NCI-H748 treated with DMSO at 0.1 percent for 48 hours (cell line): ENCODE measurements at places on chromosomes 1 and 21.

DNA sequence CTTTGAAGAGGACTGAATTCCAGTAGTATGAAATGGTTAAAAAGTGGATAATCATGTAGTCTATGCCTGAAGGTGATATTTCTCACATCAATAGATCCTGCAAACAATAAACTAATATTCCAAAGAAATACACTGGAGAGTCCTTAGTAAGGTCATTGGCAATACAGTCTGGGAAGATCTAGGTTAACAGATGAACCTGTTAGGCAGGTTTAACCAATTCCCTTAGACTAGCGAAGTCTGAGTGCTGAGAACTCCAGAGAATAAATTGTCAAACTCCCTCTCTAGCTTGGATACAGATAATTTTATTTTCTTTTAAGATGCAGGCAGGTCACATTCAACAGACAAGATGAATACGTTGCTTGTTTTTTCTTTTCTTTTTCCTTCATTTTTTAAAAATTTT is 2.4 kb downstream of the GPR157 start:
- DNase-seq = no peak

- DNase-seq = no peak
Measured at GRCh38 chr1:177306019-177306415, 135.3 kb downstream of the BRINP2 start.

- no peak for DNase-seq
Measured at GRCh38 chr1:194774535-194774934, 1588.1 kb upstream of the B3GALT2 start.

DNA sequence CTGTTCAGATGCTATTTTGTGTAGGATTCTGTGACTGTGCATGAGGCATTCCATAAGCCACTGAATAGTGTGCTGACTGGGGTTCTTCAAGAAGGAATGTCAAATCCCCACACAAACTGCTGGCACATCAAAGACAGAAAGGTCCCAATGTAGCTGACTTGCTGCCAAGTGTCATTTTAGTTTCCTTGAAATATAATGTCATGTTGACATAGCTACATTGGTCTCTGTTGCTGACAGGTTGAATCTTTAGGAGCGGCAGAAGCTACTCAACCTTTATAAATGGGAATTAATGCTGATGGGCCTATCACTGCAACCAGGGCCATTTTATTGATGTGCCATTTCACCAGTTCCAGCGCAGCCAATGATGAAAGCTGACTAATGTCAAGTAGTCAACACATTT is 1110.7 kb upstream of the B3GALT2 start:
- no peak for DNase-seq

DNA sequence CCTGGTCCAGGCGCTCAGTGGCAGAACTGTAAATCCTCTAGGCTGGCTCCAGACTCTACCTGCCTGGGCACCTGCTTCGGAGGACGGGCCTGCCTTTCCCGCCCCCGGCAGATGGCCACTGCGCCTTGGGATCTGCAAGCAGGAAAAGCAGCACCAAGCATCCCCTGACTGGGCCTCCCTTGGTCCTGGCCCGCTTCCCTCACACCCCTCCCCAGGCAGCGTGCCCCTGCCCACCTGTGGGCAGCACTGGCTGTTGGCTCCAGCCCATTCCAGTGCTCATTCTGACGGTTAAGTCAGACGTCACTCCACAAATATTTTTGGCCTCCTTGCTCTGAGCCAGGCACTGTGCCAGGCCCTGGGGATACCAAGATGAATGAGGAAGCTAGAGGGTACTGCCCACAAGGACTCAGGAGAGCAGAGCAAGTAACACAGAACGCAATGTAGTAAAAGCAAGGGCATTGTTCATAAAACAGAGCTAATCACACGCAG is 22.0 kb upstream of the BLACAT1 start:
- DNase-seq = no peak

DNA sequence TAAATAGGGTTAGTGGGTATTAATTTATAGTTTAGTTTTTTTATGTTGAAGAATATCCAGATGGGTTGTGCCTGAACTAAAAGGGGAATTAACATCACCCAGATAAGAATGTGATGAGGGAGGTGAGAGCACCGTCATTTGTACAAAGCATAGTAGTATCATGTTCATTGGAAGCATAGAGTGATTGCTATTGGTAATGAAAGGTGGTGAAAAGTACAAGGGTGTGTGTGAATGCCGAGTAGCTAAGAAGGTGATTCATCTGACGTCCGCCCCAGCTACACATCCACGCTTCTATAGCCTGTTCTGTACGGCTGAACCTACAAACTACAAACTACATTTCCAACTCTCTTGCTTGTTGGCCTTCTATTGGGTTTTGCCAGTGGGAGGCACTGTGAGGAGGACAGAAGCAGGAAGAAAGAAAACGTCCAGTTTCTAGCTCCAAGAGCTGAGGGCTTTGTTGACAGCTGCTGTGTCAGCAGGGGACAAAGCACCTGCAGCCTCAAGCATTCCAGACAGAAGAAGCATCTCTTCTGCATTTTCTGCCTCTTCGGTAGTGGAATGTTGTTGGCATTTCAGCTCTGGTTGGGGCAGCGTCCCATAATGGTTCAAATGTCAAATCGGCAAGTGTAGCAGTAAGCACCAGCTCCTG is 404.8 kb downstream of the KCTD3 start:
- no peak for DNase-seq

GRCh38 chr1:168531615-168532345 is 12.0 kb downstream of the XCL2 start:
- DNase-seq = no peak

DNA sequence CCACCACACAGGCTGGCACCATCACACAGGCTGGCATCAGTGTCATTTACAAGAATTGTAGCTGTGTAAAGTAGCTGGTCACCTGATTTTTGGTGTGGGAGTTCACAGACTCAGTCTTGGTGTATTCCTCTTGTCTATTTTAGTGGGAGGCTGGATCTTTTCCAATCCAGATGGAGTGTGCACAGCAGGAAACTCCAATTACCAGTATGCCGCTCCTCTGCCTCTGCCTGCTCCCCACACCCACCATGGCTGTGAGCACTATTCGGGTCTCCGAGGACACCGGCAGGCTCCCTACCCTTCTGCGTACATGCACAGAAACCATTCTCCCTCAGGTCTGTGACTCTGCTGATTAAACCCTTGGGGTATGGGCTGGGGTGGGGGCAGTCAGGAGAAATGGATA is 24.2 kb downstream of the TBX19 start:
- DNase-seq = no peak

DNA sequence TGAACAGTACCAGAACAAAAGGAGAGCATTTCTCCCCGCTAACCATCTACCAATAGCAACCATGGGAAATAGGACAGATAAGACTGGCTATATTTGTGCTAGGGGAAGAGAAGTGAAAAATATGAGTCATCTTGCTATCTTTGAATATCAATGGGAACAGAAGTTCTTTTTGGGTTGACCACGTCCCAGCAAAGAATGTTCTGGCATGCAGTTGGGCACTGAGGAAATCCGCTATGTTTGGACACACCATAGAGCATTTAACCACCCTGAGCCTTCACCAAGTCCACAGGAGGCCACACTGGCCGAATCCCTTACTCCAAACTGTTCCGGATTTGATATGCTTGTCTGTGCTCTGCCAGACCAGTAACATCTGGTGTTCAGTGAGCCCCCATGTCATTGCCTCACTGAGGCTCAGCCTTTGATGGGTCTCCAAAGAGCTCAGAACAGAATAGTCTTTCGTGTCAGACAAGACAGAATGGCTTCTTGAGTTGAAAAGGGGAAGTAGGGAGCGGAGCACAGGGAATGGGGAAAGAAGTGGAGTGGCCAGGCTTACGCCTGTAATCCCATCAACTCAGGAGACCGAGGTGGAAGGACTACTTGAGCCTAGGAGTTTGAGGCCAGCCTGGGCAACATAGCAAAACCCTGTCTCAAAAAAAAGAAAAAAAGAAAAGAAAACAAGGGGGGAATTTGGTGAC is 81.4 kb downstream of the SMYD2 start:
- no peak for DNase-seq

GRCh38 chr1:41456847-41457540 is 27.5 kb downstream of the EDN2 start:
- no peak for DNase-seq

DNA sequence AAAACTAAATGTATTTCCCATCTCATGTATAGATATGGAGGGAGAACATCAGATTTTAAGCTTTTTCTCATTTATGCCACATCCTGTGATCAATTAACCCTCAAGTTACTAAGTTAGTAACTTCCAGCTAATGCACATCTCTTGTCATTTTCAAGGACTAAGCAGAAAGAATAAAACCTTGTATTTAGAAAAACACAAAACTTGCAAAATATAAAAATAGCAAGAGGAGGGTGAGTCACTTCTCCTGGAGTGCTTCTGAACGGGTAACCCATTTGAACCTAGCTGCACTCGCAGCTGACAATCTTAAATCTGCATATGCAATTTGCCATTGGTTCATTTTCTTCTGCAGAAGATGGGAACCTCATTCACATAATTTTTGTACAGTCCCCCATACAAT is 500.5 kb downstream of the SETD4 start:
- DNase-seq = no peak

- DNase-seq = no peak
Measured at GRCh38 chr1:195715652-195716051, 892.6 kb downstream of the KCNT2 start.

- no peak for DNase-seq
Measured at GRCh38 chr1:245261786-245262185, 107.0 kb downstream of the KIF26B start.

- no peak for DNase-seq
Measured at GRCh38 chr1:209405183-209405814, 178.2 kb upstream of the CAMK1G start.
